ENCODE measurements at places on chromosomes 1 and 21.

DNA sequence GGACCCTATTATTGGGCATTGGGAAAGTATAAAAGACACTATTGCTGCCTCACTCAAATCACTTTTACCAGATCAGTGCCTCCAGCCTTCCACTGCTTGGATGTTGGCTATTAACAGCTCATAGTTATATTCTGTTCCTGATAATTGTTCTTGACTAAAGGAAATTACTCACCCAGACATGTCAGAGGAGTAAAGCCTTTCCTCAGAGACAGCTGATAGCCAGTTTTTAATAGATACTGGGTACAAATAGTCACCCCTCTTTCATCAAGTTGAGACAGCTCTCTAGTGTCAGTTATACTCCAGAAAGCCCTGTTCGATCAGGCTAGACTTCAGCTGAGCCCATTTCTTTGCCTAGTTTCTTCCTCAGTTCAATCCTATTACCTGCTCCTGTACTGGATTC is 876.1 kb upstream of the B3GALT2 start:
- DNase-seq: no peak

GRCh38 chr1:35925741-35926140 is 5.2 kb upstream of the AGO3 start:
- no peak for DNase-seq

- no peak for DNase-seq
These were observed 104.0 kb upstream of the PPM1J start for GRCh38 chr1:112818990-112819689.

GRCh38 chr1:158654571-158654970 is 31.9 kb downstream of the SPTA1 start:
- peak; percentile 11 for DNase-seq

- no peak for DNase-seq
These were observed 5.0 kb upstream of the ENO1 start for GRCh38 chr1:8883491-8883890.

DNA sequence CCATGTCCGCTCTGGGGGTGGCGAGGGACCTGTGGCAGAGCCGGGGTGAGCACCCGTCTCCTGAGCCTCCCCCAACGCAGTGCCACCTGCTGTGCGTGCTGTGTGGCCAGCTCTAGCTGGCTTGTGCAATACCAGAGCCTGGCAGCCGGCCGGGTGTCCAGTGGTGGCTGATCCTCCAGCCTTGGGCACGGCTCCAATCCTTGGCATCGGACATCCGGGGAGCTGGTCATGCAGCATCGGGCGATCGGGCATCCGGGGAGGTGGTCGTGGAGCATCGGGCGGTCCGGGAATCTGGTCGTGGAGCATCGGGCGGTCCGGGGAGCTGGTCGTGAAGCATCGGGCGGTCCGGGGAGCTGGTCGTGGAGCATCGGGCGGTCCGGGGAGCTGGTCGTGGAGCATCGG is 8.1 kb downstream of the SLX9 start:
- no peak for DNase-seq

DNA sequence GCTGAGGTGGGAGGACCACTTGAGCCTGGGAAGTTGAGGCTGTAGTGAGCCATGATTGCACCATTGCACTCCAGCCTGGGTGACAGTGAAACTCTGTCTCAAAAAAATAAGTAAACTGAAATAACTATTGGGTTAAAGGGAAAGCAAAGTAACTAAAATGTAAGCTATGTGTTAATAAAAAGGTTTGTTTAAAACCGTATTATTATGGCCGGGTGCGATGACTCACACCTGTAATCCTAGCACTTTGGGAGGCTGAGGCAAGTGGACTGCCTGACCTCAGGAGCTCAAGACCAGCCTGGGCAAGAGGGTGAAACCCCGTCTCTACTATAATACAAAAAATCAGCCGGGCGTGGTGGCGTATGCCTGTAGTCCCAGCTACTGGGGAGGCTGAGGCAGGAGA is 27.0 kb downstream of the NVL start:
- DNase-seq: no peak

DNA sequence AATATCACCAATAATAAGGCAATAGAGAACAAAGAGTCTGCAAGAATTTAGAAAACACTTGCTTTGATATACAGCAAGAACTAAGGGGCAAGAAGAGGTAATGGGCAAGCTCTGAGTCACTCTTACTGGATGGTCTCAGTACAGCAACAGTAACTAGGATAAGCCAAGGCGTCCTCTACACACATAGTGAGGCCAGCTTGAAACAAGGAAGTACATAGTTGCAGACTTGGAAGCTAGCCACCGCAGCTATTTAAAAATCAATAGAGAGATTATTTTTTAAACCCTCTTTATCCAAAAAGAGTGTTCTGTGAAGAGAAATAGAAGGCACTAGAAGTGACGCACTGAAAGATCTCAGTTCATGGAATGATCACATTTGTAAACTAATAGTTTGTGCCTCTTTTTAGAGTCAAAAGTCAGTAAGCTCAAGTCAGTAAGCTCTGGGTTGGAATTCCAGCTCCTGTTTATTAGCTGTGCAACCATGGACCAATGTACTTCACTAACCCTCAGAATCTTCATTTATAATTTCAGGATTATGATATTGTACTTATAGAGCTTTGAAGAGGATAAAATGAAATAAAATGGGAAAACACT is 118.6 kb downstream of the AKT3 start:
- peak; percentile 14 for DNase-seq

DNA sequence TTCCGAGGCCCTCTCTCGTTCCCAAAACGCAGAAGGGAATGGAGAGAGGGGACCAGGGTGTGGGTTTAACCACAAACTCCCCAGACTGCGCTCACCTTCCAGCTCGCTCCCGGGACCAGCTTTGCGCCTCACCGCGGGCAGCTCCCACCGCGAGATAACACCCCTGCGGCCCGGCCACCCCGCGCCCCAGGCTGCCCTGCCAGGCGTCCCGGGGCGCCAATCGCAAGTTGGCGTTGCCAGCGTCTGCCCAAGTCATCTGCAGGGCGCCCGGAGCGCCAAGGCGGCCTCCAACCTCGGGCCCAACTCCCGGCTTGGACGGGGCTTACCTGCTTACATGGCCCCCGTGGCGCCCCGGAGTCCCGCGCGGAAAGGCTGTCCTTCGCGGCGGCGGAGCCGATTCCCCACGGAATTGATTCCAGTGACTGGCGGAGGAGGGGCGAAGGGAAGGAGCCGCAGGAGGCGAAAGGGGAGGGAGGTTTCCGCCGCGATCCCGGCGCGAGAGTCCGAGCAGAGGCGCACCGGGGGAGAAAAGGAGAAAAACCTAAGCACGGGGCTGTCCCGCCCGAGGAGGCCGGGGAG is 456 bp downstream of the PTPN14 start:
- no peak for DNase-seq

DNA sequence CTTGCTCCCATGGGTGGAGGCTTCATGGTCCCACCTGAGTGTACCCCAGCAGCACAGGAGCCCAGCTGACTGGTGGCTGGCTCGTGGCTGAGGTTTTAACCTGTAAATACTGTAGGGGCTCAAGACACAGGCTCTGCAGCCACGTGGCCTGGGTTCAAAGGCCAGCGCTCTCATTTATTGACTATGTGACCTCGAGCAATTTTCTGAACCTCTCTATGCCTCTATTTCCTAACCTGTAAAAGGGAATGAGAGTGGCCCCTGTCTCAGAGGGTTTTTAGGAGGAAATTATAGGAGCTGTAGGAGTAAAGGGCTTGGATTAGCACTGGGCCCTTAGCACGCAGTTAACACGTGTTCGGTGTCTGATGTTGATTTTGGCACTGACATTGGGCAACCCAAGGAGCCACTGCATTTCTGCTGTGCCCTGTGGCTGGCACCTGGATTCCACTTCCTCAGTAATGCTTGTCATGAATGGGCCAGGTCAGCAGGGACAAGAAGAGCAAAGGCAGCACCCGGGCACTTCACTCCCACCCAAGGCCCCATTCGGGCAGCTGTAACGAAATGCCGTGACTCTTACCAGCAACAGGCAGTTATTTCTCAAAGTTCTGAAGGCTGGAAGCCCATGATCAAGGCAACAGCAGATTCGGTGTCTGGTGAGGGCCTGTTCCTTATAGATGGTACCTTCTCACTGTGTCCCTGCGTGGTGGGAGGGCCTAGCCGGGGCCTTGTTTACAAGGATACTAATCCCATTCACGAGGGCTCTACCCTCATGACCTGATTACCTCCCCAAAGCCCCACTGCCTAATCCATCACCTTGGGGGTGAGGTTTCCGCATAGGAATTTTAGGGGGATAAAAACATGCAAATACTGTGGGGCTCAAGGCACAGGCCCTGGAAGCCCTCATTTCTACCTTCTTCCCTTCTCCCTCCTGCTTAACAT is 25.2 kb downstream of the ARHGEF10L start:
- DNase-seq: no peak

GRCh38 chr1:5254131-5254725 is 599.8 kb downstream of the AJAP1 start:
- DNase-seq: no peak

DNA sequence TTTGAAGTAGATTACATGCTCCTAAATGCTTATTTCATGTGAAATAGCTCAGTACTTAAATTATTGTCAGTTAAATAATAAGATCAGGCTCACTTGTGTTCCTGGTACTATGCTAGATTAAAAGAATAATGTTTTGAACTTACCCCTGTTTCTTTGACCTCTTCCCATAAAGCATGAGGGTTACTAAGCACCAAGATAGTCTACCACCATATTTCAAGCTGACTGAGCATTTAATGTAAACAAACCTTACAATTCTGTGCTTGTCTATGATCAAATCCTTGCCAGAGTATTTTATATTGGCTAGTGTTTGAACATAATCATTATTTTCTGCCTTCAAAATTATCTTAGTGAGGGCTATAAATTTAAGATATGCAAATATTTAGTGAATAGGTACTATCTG is 98.1 kb downstream of the LHX9 start:
- no peak for DNase-seq

DNA sequence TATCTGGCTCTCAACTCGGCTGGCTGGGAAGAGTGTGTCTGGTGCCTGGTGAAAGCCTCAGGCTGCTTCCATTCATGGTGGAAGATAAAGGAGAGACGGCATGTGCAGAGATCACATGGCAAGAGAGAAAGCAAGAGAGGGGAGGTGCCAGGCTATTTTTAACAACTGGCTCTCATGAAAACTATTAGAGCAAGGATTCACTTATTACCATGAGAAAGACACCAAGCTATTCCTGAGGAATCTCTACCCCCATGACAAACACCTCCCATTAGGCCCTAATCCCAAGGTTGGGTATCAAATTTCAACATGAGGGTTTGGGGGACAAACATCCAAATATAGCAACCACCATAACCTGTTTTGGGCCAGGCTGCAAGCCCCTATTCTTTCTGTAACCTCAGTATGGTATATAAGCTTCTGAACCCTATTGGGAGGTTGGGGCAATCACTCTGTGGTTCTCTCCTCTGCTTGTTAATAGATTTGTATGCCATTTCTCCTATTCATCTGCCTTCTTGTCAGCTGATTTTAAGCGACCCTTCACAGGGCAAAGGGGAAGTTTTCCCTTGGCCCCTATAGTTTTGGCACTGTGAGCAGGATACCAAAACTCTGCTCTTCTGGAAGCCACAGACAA is 179.0 kb upstream of the TNR start:
- DNase-seq: no peak

DNA sequence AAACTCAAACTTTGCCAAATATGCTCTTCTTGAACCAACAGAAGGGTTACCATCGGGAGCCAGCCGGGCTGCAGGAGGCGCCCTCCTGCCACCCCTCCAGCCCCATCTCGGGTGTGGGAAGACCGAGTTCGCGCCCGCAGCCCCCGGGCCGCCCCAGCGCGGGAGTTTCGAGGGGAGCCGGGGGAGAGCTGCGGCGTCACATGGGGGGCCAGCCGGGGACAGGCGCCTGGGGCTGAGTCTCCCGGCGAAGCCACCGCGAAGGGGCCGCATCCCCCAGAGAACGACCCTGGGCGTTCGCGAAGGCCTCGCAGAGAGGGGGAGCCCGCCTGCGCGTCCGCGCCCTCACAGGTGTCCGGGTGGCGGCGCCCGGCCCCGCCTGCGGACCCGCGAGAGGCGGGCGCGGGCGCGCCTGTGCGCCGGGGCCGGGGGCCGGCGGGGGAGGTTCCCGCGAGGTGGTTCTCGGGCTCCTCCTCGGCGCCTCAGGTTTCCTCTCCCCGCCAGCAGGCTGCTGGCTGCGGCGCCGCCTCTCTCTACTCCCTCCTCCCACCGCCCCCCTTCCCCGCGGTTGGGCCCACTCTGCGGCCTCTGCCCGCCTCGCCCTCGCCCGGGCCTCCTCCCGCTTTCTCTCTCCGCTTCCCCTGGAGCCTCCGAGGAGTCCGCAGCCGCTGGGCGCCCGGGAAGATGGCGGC is at the start of gene RAVER2:
TSS of gene RAVER2 (plus strand) at position 584 of the 689 bp plus-strand sequence. CDS start at position 682, 98 bp downstream.
- DNase-seq: peak; percentile 69

DNA sequence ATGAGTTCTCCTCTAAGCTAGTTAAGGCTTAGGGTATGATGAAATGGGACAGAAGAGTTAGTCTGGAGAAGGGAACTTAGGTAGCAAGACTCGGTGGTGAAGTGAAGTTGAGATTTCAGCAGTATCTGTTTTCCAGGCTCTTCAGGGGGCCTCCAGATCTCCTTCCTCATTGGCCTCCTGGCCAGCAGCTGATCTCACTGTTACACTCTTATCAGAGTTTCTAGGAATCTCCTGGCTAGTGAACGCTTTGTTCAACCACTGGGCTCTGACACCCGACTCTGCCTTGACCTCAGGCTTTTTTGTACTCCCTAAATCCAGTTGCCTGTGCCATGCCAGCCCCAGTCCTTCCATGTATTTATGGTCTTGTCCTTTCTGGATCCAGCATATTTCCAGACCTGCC is 311.0 kb downstream of the ASTN1 start:
- no peak for DNase-seq

GRCh38 chr1:168970926-168971659 is 135.4 kb upstream of the ATP1B1 start:
- DNase-seq: no peak

DNA sequence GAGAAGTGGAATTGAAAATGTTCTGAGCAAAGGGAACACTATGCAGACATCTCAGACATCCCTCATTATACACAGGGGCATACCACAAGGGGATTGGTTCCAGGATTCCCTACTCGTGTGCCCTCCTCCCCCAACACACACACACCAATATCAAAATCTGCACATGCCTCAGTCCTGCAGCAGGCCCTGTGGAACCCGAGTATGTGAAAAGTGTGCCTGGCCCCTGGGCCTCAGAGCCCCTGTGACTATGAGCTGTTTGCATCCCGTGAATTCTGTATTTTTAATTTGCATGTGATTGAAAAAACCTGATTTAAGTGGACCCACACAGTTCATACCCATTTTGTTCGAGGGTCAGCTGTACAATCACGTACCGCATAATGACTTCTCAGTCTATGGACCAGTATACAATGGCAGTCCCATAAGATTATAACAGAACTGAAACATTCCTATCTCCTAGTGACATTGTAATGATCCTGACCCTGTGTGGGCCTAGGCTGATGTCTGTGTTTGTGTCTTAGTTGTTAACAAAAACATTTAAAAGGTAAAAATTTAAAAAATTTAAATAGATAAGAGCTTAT is 11.3 kb downstream of the POU2F1 start:
- DNase-seq: no peak

GRCh38 chr1:20884513-20884912 is 97.4 kb upstream of the HP1BP3 start:
- no peak for DNase-seq

- DNase-seq: peak; percentile 92
These were observed 39.6 kb upstream of the LBR start for GRCh38 chr1:225467193-225468020.

GRCh38 chr1:156935505-156936128 is 15.2 kb downstream of the LRRC71 start:
- DNase-seq: no peak
